ENCODE measurements at places on chromosomes 3 and 15. TPM values are rescaled to one million over a fixed set of nuclear protein-coding genes. Genes with fewer than 3 reads are reported as not detected.

PRR20G gene
- total RNA-seq = not detected

TRIM71 gene
- total RNA-seq = not detected

- H3K4me3 ChIP-seq = no peak overlapping the region
- no peak for DNase-seq
- no peak overlapping the region for H3K27ac ChIP-seq
- H3K27me3 ChIP-seq = no peaks in the 10 kb centered on the region
- H3K36me3 ChIP-seq = peaks cover 6% of the 10 kb centered on the region
Observed at GRCh38 chr15:70089692-70089971, 8.1 kb downstream of the TLE3 start.

- H3K4me1 ChIP-seq = no peaks in the 10 kb centered on the region
- no peak overlapping the region for H3K4me3 ChIP-seq
- no peak overlapping the region for H3K27ac ChIP-seq
- DNase-seq = no peak
- no peaks in the 10 kb centered on the region for H3K36me3 ChIP-seq
Observed at GRCh38 chr3:155192957-155193746, 100.3 kb downstream of the STRIT1 start.

DNA sequence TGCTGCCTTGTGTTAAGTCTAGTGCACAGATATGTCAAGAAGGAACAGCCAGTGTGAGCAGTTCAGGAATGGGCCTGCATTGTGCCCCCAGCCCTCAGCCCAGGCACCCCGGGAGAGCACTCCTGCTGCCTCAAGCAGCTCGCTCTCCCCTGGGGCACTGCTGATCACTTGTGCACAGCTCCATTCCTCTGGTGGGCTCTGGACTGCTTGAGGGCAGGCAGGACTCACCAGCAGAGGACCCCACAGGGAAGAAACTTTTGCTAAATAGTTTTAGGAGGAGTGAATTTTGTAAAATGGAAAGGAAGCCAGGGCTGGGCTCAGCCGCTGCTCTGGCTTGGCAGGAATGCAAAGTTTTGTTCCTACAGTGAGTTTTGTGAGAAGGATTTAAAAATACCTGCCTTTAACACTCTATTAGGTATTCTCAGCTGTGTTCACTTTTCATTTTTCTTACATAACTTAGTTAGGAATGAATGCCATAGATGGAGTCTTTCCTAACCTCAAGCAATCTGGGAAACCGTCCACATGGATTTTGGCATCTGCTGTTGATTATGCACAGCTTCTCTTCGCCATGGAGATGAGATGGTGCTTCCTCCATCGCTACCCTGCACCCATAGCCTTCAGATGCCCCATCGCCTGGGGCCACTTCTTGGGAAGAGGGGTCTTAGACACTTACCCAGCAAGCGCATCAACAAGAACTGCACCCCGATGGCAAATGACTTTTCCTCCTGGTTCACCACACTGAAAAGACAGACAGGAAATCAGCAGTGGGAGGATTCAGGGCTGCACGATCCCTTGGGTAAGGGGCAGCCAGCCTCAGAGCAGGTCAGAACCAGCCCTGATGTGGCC lies 42.3 kb upstream of the RAB6B start:
- H3K36me3 ChIP-seq = peaks cover 5% of the 10 kb centered on the region
- H3K4me3 ChIP-seq = no peak overlapping the region
- no peak overlapping the region for H3K27ac ChIP-seq
- no peaks in the 10 kb centered on the region for H3K4me1 ChIP-seq
- DNase-seq = no peak

GRCh38 chr15:42499858-42500609 lies 4.6 kb downstream of the SNAP23 start:
- no peak overlapping the region for H3K27ac ChIP-seq
- H3K27me3 ChIP-seq = no peaks in the 10 kb centered on the region
- H3K4me1 ChIP-seq = peaks cover 36% of the 10 kb centered on the region
- DNase-seq = no peak
- no peaks in the 10 kb centered on the region for H3K36me3 ChIP-seq

DNA sequence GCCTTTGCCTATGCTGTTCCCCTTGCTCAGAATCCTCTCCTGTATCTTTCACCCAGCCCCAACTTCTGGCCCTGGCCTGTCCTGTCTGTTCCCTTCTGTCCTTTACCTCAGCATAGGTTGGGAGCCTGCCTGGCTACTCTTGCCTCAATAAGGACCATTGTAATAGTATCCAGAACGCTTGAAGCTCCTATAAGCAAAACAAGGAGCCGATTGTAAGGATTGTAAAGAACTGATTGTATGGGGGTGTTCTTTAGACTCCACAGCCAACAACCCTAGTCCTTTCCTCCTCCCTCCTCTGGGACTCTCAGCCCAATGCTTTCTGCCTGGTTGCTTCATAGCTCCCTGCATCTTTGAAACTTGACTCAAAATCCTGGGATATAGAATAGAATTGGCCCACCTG lies 18.7 kb upstream of the RAD54L2 start:
- no peak overlapping the region for H3K27ac ChIP-seq
- no peak overlapping the region for H3K4me3 ChIP-seq
- no peaks in the 10 kb centered on the region for H3K4me1 ChIP-seq
- H3K36me3 ChIP-seq = no peaks in the 10 kb centered on the region
- no peaks in the 10 kb centered on the region for H3K27me3 ChIP-seq

- no peaks in the 10 kb centered on the region for H3K27me3 ChIP-seq
- DNase-seq = no peak
- no peak overlapping the region for H3K27ac ChIP-seq
- H3K4me1 ChIP-seq = no peaks in the 10 kb centered on the region
- no peak overlapping the region for H3K4me3 ChIP-seq
- H3K36me3 ChIP-seq = no peaks in the 10 kb centered on the region
Observed at GRCh38 chr15:33882921-33883320, 85.4 kb upstream of the CHRM5 start.

- no peaks in the 10 kb centered on the region for H3K27me3 ChIP-seq
- H3K4me1 ChIP-seq = peaks cover 15% of the 10 kb centered on the region
- no peaks in the 10 kb centered on the region for H3K36me3 ChIP-seq
- H3K27ac ChIP-seq = no peak overlapping the region
Observed at GRCh38 chr3:50229490-50229889, 6.5 kb upstream of the GNAI2 start.

GRCh38 chr3:44128057-44128775 lies 113.5 kb upstream of the TOPAZ1 start:
- H3K27ac ChIP-seq = peak overlapping the region; percentile 32
- no peak for DNase-seq
- H3K4me1 ChIP-seq = peaks cover 8% of the 10 kb centered on the region
- no peaks in the 10 kb centered on the region for H3K36me3 ChIP-seq
- no peaks in the 10 kb centered on the region for H3K27me3 ChIP-seq

GRCh38 chr3:118810499-118811035 lies 224.1 kb downstream of the IGSF11 start:
- no peak overlapping the region for H3K4me3 ChIP-seq
- no peaks in the 10 kb centered on the region for H3K36me3 ChIP-seq
- no peaks in the 10 kb centered on the region for H3K27me3 ChIP-seq
- no peaks in the 10 kb centered on the region for H3K4me1 ChIP-seq

GRCh38 chr3:43998836-43999727 lies 242.6 kb upstream of the TOPAZ1 start:
- peak; percentile 90 for DNase-seq
- H3K27ac ChIP-seq = peak overlapping the region; percentile 73
- H3K4me3 ChIP-seq = peak overlapping the region; percentile 60
- peaks cover 55% of the 10 kb centered on the region for H3K4me1 ChIP-seq

DNA sequence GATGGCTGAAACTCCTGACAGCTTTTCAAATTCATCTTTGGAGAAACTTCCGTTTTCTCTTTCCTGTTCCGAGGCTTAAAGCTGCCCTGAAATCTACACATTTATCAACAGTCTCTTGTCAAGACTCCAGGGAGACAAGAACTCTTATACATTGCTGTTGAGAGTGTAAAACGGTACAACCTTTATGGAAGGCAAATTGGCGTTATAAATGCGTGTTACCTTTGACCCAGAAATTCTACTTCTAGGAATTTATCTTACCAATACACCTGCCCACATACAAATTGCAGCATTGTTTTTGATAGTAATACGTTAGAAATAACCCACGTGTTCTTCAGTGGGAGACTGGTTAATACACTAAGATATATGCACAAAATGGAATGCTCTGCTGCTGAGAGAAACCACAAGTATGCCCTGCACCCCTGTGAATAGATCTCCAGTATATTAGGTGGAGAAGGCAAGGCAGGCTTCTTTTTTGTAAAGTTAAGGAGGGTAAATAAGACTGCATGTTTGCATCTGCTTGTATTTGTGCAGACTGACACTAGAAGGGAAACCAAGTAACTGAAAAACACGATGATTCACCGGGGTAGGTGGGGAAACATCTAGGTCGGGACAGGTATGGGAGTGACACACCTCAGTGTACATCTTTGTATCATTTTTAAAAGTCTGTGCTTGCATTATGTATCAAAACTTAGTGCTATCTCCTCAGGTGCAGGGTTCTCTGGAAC lies 97.5 kb downstream of the IGF1R start:
- H3K36me3 ChIP-seq = no peaks in the 10 kb centered on the region
- H3K4me3 ChIP-seq = no peak overlapping the region
- no peak for DNase-seq
- H3K4me1 ChIP-seq = peaks cover 25% of the 10 kb centered on the region

DNA sequence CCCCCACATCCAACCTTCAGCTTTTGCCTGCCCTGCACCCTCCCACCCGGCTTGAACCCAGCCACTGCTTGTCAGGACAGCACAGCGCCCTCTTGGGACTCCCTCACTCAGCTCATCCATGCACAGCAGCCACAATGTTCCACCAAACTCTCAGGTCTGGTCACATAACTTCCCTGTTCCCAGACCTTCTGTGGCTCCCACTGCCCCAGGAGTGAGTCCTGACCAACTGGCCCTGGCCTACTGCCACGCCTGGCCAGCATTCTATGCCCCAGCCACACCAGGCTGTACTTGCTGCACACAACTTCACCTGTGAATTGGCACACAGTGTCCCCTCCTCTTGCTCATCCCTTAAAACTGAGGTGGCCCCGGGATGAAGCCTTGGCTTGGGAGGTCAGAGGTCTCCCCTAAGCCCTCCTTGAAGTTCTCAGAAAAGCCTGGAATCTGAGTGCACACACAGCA lies 21.0 kb downstream of the PLXNB1 start:
- peak; percentile 1 for DNase-seq
- peaks cover 81% of the 10 kb centered on the region for H3K36me3 ChIP-seq
- no peak overlapping the region for H3K4me3 ChIP-seq
- H3K27ac ChIP-seq = no peak overlapping the region
- no peaks in the 10 kb centered on the region for H3K4me1 ChIP-seq

GRCh38 chr15:93830221-93831080 lies 400.9 kb upstream of the MCTP2 start:
- H3K36me3 ChIP-seq = no peaks in the 10 kb centered on the region
- no peaks in the 10 kb centered on the region for H3K27me3 ChIP-seq

DNA sequence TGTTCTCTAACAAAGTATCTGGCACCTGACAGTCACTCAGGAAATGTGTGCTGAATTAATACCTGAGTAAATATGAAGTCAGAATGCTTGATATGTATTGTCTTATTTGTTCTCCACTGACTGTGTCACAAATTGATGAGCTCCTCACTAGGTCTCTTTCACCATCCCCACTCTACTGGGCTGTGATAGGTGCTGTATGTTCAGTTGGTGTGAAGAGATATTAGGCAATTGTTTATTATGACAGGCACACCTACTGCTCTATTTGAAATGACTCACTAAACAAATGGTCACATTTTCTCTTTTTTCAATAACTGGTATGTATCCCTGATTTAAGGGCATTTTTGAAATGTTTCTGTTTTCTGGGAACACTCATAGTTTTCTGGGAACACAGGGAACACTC lies 25.2 kb upstream of the CCDC39 start:
- no peaks in the 10 kb centered on the region for H3K4me1 ChIP-seq
- H3K27me3 ChIP-seq = no peaks in the 10 kb centered on the region
- DNase-seq = no peak
- no peak overlapping the region for H3K27ac ChIP-seq
- no peak overlapping the region for H3K4me3 ChIP-seq
